ENCODE measurements at places on chromosomes 7 and 10. TPM values are rescaled to one million over a fixed set of nuclear protein-coding genes. Genes with fewer than 3 reads are reported as not detected.

SPDYE9 gene
- total RNA-seq = not detected

GRCh38 chr10:4059471-4060138 is 274.6 kb upstream of the KLF6 start:
- DNase-seq = no peak

GRCh38 chr10:86363184-86363832 is 3.3 kb downstream of the GRID1 start:
- DNase-seq = no peak

DNA sequence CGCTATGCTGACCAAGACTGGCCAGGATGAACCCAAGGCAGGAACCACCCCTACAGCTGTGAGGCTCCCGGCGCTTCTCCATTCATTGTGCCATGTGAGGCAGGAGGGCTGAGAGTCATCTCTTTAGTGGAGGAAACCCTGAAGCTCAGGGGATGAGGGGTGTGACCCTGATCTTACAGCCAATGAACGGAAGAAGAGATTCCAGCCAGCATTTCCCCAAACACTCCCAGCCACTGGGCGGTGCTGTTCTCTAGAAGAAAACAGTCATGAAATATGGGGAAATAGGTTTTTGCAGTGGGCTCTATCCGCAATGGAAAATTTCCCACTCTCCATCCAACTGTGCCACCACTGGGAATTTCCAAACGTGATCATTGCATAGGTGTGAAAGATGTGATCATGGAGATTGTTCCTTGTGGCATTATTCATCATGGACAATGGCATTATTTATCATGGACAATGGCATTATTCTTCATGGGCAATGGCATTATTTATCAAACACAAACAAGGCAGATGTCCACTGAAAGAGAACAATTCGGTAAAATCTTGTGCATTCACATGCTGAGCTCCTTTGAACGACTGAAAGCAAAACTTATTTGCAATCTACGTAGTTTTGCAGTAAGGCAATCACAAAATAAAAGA is 14.0 kb upstream of the SLC18A2 start:
- DNase-seq = no peak

VSTM4 gene
- 0.35 TPM for total RNA-seq

DNA sequence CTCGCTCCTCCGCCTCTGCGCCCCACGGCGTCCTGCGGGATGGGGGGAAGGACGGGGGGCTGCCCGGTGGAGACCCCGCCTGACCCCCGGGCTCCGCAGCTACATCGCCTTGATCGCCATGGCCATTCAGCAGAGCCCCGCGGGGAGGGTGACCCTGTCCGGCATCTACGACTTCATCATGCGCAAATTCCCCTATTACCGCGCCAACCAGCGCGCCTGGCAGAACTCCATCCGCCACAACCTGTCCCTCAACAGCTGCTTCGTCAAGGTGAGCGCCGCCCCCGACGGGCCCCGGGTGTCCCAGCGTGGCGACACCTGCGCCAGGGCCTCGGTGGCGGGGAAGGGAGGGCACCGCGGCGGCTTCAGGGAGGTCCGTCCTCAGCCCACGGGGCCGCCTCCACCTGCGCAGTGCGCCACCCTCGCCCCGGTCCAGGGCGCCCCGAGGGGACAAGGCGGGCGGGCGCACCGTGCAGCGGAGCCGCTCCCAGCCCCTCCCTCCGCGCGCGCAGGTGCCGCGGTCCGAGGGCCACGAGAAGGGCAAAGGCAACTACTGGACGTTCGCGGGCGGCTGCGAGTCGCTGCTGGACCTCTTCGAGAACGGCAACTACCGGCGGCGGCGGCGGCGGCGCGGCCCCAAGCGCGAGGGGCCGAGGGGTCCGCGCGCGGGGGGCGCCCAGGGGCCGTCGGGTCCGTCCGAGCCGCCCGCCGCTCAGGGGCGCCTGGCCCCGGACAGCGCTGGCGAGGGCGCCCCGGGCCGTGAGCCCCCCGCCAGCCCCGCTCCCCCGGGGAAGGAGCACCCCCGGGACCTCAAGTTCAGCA is 793 bp downstream of the FOXL3 start:
- no peak for DNase-seq

DNA sequence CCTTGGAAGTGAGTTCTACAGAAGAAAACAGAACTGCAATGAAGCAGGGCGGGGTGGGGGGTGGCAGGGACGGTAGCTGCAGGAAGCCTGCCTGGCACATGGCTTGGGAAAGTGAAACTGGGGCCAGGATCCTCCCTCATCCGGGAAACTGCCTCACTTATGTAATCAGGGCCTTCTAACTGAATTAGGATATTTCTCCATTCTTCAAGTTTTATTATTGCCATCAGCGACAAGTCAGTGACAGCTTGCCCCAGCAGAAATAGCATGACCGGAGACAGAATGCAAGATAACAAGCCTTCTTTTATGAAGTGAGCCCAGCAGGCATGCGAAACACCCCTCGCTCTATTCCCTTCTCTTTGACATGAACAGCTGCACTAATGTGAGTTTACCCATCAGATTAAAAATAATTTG is 77.5 kb upstream of the CACUL1 start:
- DNase-seq = no peak

DNA sequence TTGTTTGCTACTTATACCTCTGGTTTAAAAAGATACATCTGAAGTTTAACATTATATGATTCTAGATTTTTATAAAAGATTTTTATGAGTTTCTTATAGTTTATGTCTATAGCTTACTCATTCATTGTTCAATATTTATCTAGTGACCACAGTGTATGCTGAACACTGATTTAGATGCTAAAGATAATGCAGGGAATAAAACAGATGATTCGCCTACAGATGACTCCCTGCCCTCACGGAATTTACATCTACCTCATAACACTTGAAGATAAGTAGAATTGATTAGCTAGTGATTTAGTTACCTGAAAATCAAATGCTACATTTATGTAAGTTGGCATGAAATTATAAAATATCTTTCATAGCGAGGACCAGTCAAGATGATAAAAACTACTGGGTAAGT is 105.8 kb downstream of the HIPK2 start:
- DNase-seq = no peak

GRCh38 chr7:134071355-134072331 is 55.5 kb upstream of the LRGUK start:
- no peak for DNase-seq
